ENCODE measurements at places on chromosomes 12 and 14.
A peak's percentile ranks its signal among the peaks of the same experiment; 100 is the strongest.

DNA sequence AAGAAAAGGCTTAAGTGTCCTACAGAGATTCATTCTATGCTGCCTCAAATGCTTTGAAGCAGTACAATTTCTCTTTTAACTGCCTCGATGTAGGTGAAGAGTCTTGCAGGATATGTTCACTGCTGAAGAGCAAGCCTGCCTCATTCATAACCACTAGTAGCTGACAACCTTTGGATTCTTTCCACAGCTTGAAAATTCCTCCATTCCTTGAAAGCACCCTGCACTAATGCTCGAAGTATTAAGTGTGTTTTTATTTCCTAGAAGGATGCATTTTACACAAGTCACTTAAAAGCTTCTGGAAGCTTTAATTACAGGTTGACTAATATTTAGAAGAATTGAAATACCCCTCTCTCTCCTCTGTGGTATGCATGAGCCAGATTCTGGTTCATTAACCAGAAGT lies 429.4 kb downstream of the DIO2 start:
- DNase-seq = no peak

- DNase-seq = no peak
Observed at GRCh38 chr12:8453796-8454195, 2.0 kb upstream of the CLEC6A start.

DNA sequence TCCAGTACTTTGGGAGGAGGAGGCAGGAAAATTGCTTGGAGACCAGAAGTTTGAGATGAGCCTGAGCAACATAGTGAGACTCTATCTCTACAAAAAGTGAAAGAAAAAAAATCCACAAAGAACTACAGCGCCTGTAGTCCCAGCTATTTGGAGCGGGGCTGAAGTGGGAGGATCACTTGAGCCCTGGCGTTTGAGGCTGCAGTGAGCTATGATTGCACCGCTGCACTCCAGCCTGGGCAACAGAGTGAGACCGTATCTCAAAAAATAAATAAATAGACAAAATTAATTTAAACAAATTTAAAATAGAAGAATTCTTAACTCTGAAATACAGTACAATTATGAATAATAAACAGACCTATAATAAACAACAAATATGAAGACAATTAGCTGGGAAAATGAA lies 40.9 kb downstream of the ATL1 start:
- no peak for DNase-seq

GRCh38 chr14:51094901-51095853 lies at the start of gene TRIM9:
TSS of gene TRIM9 (minus strand) at chr14:51095105. CDS start at chr14:51094939, 166 bp downstream.
- peak; percentile 58 for DNase-seq

DNA sequence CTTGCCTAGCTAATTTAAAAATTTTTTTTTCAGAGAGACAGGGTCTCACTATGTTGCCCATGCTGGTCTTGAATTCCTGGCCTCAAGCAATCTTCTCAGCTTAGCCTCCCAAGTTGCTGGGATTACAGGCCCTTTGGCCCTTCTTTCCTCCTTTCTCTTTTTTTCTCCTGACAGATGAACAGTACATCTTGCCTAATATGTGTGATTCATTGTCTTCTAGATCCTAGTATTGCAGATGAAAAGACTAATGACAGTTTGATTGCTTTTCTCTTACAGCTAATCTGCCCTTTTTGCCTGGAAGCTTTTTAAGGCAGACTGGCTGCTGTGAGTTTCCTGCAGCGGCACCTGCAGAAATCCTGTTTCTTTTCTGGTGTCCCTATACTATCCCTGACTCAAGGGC lies 12.0 kb downstream of the DEPDC4 start:
- no peak for DNase-seq

DNA sequence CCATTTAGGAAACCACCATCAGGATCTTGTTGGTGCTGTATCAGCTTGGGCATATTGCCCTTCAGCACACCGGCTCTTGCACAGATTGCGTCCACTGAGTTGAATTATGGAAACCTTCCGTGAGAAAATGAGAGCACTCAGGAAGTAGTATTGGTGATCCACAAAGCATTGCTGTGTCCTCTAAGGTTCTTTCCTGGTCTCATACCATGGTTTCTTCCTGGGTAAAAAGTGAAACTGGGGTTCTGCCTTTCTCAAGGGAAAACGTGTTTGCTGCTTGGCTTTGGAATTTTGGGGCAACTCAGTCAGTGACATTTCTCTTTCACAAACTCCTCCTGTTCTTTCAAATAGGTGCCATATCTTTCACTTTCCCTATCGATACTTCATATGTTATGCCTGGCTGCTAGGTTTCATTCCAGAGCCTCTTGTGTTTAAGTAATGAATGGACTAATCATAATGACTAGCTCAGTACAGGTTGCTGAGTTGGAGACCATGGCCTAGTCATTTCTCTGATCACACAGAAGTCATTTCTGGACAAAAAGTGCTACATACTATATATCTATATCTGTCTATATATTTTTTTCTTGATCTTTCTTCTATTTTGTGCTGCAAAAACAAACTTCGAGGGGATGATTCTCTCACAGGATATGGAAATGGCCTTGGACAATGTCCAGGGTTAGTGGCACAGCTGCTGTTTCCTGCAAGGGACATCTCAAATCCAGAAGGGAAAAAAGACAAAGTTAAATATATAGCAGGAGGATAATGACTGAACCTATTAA lies 423.4 kb downstream of the ZFP36L1 start:
- DNase-seq = no peak

GRCh38 chr12:88235183-88235833 lies 93.2 kb downstream of the TMTC3 start:
- no peak for DNase-seq

GRCh38 chr12:130715150-130715997 lies 725 bp downstream of the RIMBP2 start:
- no peak for DNase-seq

- DNase-seq = peak; percentile 62
Observed at GRCh38 chr14:91317381-91318308, 73.1 kb upstream of the GPR68 start.
